ENCODE measurements at places on chromosomes 1 and 21.

DNA sequence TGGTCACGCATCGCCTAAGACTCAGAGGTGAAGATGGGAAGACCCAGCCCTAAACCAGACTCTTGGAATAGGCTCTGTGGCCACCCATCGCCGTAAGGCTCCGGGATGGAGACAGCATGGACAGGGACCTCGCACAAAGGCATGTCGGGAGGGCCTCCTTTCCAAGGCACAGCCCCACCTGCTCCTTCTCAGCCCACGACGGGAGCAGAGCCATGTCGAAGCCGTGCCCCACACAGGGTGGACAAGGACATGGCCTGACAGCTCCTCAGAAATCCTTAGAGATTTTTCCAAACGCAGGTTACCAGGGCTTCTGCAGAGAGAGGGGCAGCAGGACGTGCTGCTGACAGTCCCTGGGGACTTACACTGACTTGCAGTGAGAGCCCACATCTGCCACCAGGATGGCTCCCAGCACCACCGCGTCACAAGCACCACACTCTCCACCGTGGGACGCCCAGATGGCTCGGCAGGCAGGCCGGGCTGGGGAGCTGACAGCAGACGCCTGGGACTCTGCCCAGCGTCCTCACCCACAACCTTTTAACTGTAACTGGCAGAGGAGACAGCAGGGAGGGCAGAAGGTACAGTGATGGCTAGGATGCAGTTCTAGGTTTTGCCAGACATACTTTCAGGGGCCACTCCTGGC is 12.0 kb downstream of the SSU72 start:
- DNase-seq, result no peak

DNA sequence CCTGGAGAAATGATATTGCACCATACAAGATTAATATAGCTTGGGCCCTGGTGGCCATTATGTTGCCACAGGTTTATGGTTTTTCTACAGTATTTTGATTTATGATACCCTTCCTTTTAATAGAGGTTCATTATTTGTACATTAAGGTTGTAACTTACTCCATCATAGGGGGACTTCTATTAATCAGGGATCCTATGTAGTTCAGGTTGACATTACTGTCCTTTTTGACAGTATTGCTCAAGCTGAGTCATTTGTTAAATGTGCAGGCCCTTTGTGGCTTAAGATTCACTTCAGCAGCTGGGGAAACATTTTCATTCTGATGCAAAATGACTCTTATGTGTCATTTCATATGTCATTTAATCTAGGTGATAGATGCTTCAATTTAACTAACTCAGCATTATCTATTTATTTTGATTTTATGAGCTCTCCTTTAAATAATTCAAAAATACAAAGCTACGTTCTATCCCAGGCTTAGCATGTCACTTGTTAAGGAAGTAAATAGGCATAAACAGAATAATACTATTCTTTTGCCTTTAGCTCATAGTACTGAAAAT is 686.9 kb upstream of the NCAM2 start:
- no peak for DNase-seq

- no peak for DNase-seq
Observed at GRCh38 chr1:17084787-17085186, 31.0 kb upstream of the SDHB start.

GRCh38 chr1:226074046-226074445 is 11.5 kb downstream of the H3-3A start:
- no peak for DNase-seq

DNA sequence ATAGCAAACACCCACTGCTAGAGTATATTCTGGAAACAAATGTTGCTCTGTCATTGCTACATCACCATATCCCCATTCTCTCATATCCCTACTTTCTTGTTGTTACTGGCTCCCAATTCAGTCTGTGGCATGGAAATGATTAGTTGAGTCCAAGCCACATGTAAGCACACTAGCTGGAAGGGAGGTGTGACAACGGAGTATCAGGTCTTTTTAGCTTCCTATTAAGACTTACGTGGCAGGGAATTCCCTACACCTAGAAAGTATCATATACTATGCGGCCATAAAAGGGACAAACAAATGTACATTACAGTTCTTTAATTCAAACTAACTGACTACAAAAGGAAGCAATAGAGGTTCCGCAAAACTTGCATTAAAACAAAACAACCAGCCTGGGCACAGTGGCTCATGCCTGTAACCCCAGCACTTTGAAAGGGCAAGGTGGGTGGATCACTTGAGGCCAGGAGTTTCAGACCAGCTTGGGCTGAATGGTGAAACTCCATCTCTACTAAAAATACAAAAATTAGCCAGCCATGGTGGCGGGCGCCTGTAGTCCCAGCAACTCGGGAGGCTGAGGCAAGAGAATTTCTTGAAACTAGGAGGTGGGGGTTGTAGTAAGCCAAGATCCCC is 48.6 kb downstream of the INTS7 start:
- DNase-seq, result no peak

- DNase-seq, result no peak
Observed at GRCh38 chr21:26225046-26225445, 54.5 kb upstream of the APP start.

DNA sequence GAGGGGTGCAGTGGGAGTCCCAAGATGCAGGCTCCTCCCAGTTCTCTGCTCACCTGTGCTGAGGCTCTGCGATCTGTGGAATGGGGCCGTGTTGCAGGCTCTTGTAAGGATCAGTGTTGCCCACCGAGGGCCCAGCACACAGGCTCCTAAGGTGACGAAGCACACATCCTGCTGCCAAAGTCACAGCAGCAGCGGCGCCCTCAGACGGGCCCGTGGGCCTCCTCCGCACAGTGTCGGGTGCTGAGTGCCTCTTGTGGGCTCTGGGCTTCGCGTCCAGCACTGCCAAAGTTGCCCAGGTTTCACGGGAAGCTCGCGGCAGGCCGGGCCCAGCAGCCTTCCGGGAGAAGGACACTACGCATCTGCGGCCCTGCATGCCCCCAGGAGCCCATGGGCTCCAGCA is 72.1 kb upstream of the ABCG1 start:
- DNase-seq, result no peak

- no peak for DNase-seq
Observed at GRCh38 chr1:212205843-212206242, 79.4 kb upstream of the PPP2R5A start.

- DNase-seq, result no peak
Observed at GRCh38 chr1:247212627-247213617, 41.1 kb upstream of the ZNF124 start.

- no peak for DNase-seq
Observed at GRCh38 chr21:17979763-17980162, 160.6 kb upstream of the C21orf91 start.

- DNase-seq, result no peak
Observed at GRCh38 chr21:31267644-31268043, 76.4 kb downstream of the TIAM1 start.

GRCh38 chr1:75165264-75165663 is 31.1 kb downstream of the LHX8 start:
- no peak for DNase-seq

- DNase-seq, result no peak
Observed at GRCh38 chr1:173413271-173413707, 63.8 kb upstream of the PRDX6 start.

Data from activated naive CD4-positive, alpha-beta T cell treated with anti-CD3 and anti-CD28 coated beads, Interleukin-2, amount 10 ng/mL, durations not matched to agents 7 days and 5 days (primary cell).